ENCODE measurements at places on chromosomes 6 and 20.

DNA sequence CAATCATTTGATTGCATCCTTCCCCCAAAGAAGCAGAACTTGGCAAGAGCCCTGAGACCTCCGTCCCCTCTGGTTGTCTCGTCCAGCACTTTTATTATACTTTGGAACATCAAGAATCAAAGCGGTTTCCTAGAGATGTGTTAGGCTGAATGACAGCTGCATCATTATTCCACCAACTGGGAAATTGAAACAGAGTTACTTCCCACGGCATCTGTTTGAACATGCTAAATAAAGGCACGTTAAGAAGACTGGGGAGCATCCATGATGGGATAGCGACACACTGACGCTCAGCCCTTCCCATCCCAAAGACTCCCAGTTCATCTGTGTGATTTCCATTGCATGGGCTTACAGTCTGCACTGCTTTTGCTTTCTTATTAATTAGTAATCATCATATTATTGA is 147.8 kb downstream of the TBC1D7 start:
- DNase-seq: no peak

- no peak for DNase-seq
These were observed 172.5 kb downstream of the FOXA2 start for GRCh38 chr20:22411627-22412450.

GRCh38 chr6:38345586-38345985 is 294.1 kb downstream of the BTBD9 start:
- no peak for DNase-seq

DNA sequence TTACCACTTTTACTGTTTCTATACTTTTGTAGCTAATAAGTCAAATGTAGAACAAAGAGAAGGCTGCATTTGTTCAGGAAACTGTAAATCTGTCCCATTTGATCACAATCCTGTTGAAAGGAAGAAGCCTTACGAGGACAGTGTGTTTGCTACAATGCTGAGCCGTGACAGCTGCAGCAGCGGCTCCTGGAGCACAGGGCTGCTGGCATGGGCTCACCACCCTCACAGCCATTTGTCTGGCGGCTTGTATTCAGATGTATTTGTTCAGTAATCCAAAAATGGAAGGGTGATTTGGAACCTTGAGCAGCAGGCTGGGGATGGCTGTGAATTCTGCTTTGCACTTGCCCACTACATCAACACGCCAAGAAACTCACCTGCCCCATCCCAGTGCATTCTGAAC is 5.7 kb downstream of the TUBB2A start:
- DNase-seq: no peak

DNA sequence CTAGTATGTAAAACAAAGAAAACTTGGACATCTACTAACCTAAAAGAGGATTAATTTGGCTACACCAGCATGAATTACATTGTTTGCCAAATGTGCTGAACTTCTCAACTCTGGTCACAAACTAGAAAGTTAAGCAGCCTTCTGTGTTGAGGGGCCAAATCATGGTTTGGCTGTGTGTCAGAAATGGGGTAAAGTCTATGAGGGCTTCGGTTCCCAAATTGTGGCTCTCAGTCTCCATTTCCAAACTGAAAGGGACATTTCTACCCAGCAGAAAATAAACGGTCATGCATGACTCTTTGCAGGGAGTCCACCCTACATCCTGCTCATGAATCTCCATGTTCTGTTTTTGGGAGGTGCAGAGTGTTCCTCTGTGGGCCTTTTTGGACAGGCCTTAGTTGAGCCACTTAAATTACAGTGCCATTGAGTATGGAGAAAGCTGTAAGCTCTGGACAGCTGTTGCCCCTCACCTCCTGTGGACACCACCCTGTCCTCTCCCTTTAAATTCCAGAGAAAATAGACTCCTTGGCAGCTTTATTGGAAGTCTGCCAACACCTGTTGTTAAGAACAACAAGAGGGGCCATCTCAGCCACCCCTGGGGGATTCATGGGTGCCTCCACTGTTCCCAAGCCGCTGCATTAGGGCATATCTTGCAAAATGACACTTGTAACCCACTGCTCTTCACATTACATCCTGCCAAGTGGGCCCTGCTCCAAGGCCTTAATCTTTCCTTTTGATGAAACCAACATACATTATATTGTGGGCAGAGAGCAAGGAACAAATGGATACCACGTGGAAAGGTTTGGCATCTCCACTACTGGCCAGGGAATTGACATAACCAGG is 27.5 kb upstream of the SNRPC start:
- DNase-seq: no peak

DNA sequence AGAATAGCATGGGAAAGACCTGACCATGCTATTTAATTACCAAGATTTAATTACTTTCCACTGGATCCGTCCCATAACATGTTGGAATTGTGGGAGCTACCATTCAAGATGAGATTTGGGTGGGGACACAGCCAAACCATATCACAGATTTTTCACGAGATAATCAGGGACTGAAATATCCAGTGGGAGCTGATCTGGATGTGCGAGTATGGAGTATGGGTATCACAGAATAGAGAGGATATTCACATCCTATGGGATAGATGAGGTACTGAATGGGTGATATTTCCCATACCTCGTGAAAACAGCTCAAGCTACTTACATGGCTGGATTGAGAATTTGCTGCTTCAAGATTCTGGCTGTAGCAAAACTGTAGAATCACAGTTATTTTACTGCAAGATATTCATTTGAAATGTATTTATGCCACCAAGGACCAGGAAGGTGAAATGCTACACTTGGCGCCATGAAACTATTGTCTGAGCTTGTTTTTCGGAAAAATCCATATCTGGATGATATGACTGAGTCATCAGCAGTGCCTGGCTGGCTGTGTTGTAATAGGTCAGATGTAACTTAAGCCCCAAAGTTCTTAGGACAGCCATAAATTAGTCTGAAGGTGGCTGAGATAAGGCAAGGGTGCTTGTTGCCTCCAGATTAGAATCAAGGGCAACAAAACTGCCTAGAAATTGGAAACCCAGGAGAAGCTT is 29.8 kb downstream of the KCNS1 start:
- DNase-seq: no peak

GRCh38 chr6:89843070-89843469 is 13.4 kb downstream of the CASP8AP2 start:
- no peak for DNase-seq

- no peak for DNase-seq
These were observed 359.8 kb downstream of the ZFAND3 start for GRCh38 chr6:38179300-38179699.

- no peak for DNase-seq
These were observed 55.6 kb downstream of the FILIP1 start for GRCh38 chr6:75438013-75438431.

DNA sequence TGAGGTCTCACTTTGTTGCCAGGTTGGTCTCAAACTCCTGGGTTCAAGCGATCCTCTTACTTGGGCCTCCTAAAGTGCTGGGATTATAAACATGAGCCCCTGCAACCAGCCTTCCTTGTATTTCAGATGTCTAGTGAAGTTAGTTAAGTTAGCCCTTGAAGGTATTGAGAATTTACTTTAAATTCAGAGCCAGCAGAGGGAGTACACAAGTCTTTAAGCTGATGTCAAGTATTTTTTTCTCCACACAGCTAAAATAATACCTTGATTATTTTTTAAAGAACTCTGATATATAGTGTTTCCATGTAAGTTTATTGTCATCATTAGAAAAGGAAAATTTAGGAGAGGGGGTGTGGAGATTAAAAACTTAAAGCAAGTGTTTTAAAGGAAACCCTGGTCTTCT is 9.8 kb downstream of the FOXO3 start:
- DNase-seq: no peak

DNA sequence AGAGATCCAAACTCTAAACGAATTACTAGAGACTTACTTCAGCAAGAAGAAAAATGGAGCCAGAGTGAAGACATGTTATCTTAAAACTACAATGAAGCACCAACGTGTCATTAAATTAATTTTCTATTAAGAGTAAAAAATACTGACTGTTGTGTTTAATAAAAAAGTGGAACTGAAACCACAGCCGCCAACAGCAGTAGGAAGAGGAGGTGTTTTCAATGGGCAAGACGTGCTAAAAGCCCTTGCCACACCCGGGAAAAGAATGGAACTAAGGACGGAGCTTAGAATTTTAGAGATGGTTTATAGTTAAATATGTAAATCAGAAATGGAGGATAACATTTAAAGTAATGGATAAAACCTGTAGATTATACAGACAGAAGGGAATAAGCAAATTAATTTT is 608.7 kb downstream of the TFAP2A start:
- DNase-seq: no peak

DNA sequence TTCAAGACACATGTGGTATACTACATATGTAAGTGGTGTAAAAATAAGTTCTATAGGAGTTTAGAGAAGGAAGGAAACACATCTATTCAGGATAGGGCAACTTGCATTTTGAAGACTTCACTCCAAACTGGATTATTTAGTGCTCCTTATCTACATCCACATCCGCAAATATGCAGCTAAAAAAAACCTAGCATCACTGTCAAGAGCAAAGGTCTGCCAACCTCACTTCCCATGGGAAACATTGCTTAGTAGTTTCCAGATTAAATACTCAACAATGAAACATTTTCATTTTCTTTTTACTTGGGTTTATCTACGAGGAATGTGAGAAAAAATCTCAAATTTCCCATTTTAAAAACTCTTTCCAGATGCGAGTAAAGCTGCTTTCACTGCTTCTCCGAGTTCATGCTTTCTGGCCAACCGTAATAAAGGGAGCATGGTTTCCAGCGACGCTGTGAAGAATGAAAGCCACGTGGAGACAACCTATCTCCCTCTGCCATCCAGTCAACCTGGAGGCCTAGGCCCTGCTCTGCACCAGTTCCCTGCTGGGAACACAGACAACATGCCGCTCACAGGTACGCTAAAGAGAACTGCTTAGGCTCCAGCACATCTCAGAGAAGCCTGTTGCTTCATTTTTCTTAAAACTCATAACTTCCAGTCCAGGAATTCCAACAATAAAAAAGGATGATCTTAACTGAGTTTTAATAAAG is 48.2 kb downstream of the RFX6 start:
- no peak for DNase-seq

GRCh38 chr20:15658295-15658694 is 915.0 kb downstream of the KIF16B start:
- no peak for DNase-seq

- DNase-seq: no peak
These were observed 804.2 kb downstream of the DHX35 start for GRCh38 chr20:39766333-39766732.

DNA sequence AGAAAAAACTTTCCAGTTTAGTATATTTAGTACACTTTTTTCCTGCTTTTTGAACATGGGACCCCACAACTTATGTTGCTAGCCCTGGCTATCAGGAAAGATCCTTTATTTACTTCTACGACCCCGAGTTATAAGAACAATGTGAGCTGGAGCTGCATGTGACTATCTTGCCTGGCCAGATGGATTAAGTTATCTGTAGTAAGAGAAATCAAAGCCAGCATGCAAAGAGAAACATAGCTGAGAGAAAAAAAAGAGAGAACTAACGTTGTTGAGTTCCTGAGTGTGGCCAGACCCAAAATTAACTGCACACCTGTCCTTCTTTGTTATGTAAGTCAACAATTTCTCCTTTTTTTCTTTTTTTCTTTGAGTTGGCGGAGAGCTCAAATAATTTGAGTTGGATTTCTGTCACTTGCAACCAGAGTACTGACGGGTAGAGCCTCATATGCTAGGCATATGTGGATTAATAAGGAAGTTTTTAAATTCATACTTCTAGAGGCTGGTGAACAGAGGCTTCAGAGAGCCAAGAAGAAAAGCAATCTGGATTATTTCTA is 219.5 kb downstream of the HACE1 start:
- DNase-seq: no peak

DNA sequence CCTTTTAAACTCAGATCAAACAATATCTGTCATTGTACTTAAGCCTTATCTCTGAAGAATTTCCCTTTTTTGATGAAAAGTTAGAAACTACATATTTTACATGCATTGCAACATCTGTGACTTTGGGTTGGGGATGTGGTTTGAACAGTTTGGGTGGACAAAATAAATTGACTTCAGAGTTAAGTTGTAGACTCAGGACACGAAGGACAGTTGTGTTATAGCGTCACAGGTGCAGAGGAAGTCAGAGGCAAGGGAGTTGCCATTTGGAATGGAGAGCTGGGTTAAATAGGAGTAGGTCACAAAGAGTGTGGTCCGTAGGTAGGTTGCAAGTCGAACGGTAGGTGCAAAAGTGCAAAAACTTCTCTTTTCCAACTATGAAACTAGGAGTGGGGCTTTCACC is 46.0 kb downstream of the ZFAND3 start:
- no peak for DNase-seq

DNA sequence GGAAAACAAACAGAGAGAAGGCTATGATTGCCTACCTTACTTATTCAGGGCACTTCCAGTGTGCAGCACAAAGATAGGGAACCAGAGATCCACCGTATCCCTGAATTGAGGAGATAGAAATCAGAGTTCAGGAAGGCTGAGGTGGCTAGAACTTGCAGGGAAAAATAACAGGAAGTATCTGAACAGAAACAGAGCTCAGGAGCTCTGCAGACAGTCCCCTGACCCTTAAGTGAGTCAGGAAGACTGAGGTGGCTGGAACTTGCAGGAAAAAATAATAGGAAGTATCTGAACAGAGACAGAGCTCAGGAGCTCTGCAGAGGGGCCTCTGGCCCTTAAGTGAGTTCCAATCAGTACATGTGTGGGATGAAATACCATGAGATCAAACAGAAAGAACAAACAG is 65.4 kb downstream of the RPRD1B start:
- no peak for DNase-seq

- no peak for DNase-seq
These were observed 46.6 kb upstream of the EZR start for GRCh38 chr6:158865769-158866168.

DNA sequence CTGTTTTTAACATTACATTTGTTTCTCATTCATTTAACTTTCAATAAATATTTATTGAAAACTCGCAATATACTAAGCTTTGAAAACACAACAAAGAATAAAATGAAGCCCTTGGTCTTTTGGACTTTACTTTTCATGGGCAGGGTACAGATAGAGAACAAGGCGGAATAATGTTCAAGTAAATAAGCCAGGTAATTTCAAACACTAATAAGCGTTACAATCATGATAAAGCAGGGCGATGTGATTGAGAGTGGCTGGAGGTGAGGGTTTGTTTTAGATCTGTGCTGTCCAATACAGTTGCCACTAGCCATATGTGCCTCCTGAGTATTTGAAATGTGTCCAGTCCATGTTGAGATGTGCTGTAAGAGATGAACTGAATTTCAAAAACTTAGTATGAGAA is 307.1 kb downstream of the ALDH8A1 start:
- no peak for DNase-seq

DNA sequence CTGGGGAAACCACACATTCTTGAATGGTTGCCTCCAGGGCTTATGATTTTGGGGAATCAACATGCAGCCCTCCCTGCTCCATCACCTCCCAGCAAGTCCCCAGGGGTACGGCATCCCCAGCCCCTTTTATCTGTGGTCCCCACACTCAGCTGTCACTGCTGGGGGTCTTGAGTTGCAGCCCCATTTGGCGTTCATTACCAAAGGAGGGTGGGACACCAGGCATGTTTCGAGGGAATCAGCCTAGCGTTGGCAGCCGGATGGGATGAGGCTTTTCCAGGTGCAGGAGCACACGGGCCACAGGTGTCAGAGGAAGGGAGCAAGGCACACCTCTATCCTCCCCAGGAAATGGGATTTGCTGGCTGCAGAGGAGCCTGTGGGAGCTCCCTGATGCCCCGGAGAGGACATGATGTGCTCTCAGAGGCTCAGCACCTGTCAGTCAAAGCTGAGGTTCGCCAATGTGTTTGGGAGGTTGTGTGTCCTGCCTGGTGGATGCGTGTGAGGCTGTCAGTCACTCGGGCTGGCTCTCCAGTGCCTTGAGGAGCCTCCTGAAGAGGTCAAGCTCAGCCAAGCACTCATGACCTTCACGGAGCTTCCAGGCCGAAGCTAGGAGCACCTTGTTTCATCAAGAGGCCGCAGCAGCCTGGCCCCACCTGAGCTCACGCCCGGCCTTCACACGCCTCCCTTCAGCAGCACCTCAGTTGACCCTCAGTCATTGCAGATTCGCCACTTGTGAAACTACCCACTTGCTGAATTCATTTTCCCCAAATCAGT is 95.0 kb downstream of the ERMARD start:
- DNase-seq: no peak

All from NCI-H2081 treated with DMSO at 0.1 percent for 48 hours (cell line).